ENCODE measurements at places on chromosomes 13 and 19. TPM values are rescaled to one million over a fixed set of nuclear protein-coding genes. Genes with fewer than 3 reads are reported as not detected.

The ZNF98 gene
- total RNA-seq, result not detected

The CYP4F11 gene
- total RNA-seq, result 0.30 TPM

The FAM124A gene
- total RNA-seq, result 12.1 TPM

The BEST2 gene
- total RNA-seq, result not detected

The CALR3 gene
- total RNA-seq, result not detected

The DKKL1 gene
- total RNA-seq, result not detected

The PALM gene
- 34.0 TPM for total RNA-seq

The LYPD4 gene
- total RNA-seq, result not detected

The SPACA7 gene
- total RNA-seq, result not detected

The ERICH6B gene
- not detected for total RNA-seq

The CDC34 gene
- total RNA-seq, result 109 TPM

The SLC10A2 gene
- not detected for total RNA-seq

The CABP5 gene
- not detected for total RNA-seq

The OR7A5 gene
- total RNA-seq, result not detected

The ZSCAN22 gene
- total RNA-seq, result 1.8 TPM

The CEACAM20 gene
- not detected for total RNA-seq

The PRX gene
- 3.5 TPM for total RNA-seq

The ZNF562 gene
- 21.7 TPM for total RNA-seq

The THAP8 gene
- total RNA-seq, result 4.1 TPM

The PGLYRP2 gene
- total RNA-seq, result not detected

The SULT2A1 gene
- not detected for total RNA-seq

The CEACAM7 gene
- not detected for total RNA-seq

The TEX29 gene
- total RNA-seq, result not detected

The C3 gene
- 482 TPM for total RNA-seq

The CACNG8 gene
- 0.03 TPM for total RNA-seq

The RPL28 gene
- total RNA-seq, result 664 TPM

The TRPC4 gene
- total RNA-seq, result 2.6 TPM

The ZNF44 gene
- total RNA-seq, result 9.2 TPM

The NLRP7 gene
- total RNA-seq, result not detected

The MED25 gene
- 70.4 TPM for total RNA-seq

The PPM1N gene
- total RNA-seq, result 0.65 TPM

The ZNF541 gene
- 1.2 TPM for total RNA-seq

The COL4A1 gene
- 128 TPM for total RNA-seq

The LAIR1 gene
- total RNA-seq, result 9.1 TPM

The YIF1B gene
- 34.7 TPM for total RNA-seq

The RASAL3 gene
- total RNA-seq, result 2.3 TPM

The DLEU7 gene
- total RNA-seq, result not detected

The CASP14 gene
- not detected for total RNA-seq

The CDK8 gene
- 10.3 TPM for total RNA-seq

The GPC6 gene
- total RNA-seq, result 2.6 TPM

The OR7A10 gene
- not detected for total RNA-seq

The CGB8 gene
- not detected for total RNA-seq

The GPR18 gene
- not detected for total RNA-seq

The USF2 gene
- total RNA-seq, result 151 TPM

The ICAM5 gene
- total RNA-seq, result 0.38 TPM

The PROSER1 gene
- 15.9 TPM for total RNA-seq

The SCN1B gene
- 44.3 TPM for total RNA-seq

The THSD1 gene
- total RNA-seq, result 4.6 TPM

The FFAR3 gene
- 0.14 TPM for total RNA-seq

The ARRDC5 gene
- not detected for total RNA-seq

The FLT3 gene
- total RNA-seq, result not detected

The GJA3 gene
- 17.9 TPM for total RNA-seq

The GRIK5 gene
- total RNA-seq, result 5.1 TPM

The TIMM13 gene
- total RNA-seq, result 86.9 TPM

The PSG4 gene
- total RNA-seq, result not detected

The RCBTB1 gene
- total RNA-seq, result 22.3 TPM

The PRR12 gene
- 14.5 TPM for total RNA-seq

The PTGER1 gene
- total RNA-seq, result not detected

The GAS6 gene
- 189 TPM for total RNA-seq
